ENCODE measurements at places on chromosomes 5 and 9.

DNA sequence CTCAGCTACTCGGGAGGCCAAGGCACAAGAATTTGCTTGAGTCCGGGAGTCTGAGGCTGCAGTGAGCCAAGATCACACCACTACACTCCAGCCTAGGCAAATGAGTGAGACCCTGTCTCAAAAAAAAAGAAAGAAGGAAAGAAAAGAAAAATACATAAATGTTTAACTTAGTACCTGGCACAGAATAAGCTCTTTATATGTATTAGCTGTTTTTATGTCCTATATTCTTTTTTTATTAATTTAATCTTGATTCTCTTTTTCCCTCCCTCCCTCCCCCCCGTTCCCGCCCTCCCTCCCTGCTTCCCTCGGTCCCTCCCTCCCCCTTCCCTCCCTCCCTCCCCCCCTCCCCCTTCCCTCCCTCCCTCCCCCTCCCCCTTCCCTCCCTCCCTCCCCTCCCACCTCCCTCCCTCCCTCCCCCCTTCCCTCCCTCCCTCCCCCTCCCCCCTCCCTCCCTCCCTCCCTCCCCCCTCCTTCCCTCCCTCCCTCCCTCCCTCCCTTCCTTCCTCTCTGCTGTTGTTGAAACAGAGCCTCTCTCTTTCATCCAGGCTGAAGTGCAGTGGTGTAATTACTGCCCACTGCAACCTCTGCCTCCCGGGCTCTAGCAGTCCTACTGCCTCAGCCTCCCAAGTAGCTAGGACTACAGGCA is 135.8 kb upstream of the GRHPR start:
- DNase-seq: no peak

- no peak for DNase-seq
Observed at GRCh38 chr5:58459146-58460001, 512 bp downstream of the PLK2 start.

DNA sequence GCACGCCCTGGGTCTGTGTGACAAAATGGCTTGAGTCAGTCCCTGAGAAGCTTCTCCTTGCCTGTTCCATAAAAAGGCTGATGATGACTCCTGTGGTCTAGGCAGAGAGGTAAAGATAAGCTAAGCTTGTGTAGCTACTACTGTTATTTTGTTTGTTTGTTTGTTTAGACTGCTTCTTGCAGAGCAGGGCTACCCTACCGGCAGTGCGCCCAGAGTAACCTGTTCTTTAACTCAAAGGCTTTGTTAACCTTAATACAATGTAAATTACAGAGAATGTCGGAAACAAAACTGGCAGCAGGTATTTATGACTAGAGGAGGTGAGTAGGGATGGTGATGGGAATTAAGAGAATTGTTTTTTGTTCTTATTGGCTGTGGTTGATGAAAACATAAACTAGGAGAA is 87.6 kb downstream of the F2RL2 start:
- DNase-seq: no peak

GRCh38 chr5:159045165-159045811 is 54.4 kb downstream of the EBF1 start:
- DNase-seq: no peak

Data from activated CD4-positive, alpha-beta T cell treated with anti-CD3 and anti-CD28 coated beads, Interleukin-2, amount 50 U/mL, for 16 hours (primary cell).